Non-pigmented ciliary epithelial cell (primary cell): ENCODE measurements at places on chromosomes 5 and 9.

DNA sequence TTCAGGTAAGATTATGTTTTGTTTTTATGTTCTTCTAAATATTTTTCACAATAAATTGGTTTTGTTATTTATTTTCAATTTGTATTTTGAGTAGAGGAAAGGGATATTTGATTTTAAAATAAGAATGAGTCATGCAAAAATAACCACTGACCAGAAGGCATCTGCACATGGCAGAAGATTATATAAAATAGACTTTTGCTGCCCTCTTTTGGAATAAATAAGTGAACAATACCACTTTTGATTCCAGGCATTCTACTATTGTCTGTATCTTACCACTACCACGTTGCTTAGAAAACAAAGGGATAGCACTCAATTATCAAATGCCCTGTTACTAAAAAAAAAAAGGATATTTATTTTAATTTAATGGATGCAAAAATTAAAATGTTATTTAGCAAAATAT, 227.3 kb upstream of the ITGA1 start:
- DNase-seq, result no peak

- DNase-seq, result no peak
These were observed 104.2 kb upstream of the RAI14 start for GRCh38 chr5:34551911-34552433.

DNA sequence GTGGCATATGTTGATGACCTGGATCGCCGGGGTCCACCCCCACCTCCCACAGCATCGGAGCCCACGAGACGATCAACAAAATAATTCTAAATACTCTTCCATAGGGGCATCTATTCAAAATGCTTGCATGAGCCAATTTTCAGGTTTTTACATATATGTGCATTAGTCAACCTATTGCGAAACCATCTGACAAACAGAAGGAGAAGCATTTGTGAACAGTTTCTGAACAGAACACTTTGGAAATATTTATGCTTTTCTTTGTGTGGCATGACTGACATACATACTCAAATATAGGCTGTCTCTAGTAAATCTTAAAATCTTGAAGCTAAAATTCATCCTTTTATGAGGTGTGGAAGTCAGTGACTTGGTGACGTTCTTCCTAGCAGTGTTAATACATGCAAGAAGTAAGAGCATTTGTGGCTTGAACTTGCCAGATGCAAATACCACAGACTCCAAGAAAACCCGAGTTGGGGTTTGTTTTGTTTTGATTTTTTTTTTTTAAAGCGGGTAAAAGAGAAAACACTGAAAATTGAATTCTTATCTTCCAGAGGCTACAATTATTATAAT, 5.3 kb downstream of the GPR151 start:
- peak; percentile 8 for DNase-seq

- no peak for DNase-seq
These were observed 75.1 kb downstream of the KCNT1 start for GRCh38 chr9:135776893-135777622.

DNA sequence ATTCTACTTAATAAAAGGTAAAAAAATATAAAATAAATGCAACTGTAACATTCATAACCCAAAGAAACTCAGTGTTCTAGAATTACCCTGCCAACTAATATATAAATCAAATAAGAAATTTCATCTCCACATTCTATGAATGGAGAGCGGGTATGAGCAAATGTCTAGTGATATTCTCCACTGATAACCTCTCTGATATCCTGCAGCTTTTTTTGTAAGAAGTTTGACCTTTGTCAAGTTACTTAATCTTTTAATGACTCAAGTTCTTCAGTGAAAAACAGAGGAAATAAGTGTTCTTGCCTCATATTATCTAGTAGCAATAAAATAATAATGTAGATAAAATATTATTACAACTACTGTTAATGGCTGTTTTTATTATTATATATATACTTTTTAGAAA, 1275.6 kb upstream of the CDH9 start:
- no peak for DNase-seq

GRCh38 chr9:97319395-97319794, 11.9 kb downstream of the CCDC180 start:
- DNase-seq, result no peak

GRCh38 chr9:97521576-97522333, 20.3 kb downstream of the TMOD1 start:
- DNase-seq, result no peak

DNA sequence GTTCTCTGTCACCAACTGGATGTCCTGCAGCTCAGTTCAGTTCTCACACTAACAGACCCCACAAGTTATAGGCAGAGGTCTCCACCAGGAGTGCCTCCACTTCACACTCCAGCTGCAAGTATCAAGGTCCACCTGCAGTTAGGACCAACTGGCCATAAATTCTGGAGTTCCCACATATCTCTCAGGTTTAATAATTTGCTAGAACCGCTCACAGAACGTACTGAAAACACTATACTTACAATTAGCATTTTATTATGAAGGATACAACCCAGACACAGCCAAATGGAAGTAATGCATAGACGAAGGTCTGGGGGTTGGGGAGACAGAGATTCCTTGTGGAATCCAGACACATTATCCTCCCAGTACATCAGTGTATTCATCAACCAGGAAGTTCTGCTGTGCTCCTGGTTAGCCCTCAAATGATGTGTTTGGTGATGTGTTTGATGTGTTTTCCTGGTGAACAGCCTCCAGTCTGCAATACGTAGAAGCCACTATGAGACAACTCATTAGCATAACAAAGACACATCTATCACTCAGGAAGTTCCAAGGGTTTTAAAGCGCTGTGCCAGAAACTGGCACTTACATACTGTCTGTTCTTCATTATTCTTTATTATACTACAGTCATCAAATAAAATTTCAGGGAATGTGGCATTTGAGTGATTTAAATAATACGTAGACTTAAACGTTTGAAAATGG, 25.4 kb downstream of the OGN start:
- DNase-seq, result no peak

DNA sequence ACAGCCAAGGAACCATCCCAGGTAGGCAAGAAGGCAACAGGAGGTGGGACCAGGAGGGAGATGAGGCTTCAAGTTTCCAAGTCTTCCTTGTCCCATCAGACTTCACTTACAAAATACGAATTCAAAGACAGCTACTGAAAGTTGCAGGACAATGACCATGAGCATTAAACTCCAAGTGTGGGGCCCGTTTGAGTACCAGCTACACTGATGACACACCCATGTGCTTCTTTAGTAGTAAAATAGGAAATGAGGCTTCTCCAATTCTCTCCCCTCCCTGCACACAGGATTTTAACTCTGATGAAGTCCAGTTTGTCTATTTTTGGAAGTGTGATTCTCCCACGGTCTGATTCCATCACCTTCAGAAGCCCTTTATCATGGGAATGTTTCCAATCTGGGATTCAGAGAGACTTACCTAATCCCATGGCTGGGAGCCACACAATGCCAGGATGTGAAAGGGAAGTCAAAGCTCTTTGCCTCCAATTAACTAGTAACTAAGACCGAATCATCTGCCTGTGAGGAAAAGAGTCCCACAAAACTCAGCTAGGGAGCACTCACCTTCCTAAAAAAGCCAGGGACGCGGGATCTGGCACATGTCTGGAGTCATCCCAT, 222.8 kb upstream of the MSX2 start:
- no peak for DNase-seq

DNA sequence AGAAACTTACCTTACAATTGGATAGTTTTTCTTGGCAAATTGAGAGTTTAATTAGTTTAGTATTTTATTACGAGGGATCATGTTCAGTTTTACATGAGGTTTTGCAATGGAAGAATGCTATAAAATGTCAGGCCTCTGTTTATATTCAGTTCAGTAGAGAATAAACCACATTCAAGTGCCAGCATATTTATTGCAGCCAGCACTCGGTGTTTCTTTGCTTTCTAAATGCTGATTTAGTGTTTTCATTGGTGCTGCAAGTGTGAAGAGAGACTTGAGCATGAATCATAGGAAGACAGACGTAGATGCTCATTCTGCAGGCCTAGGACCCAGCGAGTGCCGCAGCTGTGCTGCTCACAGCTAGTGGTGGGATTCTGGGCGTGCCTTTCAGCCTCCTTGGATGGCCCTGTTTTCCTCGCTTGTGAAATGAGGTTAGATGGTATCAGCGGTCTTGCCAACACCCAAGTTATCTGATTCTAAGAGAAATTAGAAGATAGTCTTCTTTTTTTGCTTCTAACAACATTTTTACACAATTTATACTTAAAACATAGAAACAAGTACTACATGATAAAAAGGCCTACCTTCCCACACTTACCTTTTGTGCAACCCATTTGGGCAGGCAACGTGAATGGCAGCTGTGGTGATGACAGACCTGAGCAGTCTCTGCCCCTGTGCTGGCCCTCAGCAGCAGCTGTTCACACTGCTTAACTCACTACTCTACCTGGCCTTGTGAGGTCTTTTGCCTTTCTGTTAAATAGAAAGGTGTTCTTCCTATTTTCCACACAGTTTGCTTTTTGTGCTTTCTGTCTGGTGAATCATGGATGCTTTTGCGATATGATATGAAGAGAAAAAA, 26.8 kb upstream of the TNFAIP8 start:
- no peak for DNase-seq

DNA sequence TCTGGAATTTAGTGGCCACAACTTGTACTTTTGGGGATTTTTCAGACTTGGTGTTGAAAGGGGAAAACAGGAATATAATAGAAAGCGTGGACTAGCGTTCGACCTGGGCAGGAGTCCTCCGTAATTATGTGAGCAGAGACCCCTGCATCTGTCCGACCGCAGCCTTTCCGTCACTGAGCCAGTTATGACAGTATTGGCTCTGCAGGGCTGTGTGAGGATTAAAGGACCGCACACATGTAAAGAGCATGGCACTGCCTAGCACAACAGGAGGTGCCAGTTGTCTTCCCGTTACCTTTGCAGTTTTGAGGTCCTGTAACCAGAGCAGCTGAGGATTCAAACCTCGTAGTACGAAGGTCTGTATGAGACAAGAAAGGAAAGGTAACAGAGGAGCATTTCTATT, 1.2 kb downstream of the B4GALT7 start:
- DNase-seq, result no peak
